NCI-H2081 (cell line): ENCODE measurements at places on chromosomes 5 and 9.

- DNase-seq, result no peak
Observed at GRCh38 chr5:42656651-42657015, 100.0 kb upstream of the CCDC152 start.

DNA sequence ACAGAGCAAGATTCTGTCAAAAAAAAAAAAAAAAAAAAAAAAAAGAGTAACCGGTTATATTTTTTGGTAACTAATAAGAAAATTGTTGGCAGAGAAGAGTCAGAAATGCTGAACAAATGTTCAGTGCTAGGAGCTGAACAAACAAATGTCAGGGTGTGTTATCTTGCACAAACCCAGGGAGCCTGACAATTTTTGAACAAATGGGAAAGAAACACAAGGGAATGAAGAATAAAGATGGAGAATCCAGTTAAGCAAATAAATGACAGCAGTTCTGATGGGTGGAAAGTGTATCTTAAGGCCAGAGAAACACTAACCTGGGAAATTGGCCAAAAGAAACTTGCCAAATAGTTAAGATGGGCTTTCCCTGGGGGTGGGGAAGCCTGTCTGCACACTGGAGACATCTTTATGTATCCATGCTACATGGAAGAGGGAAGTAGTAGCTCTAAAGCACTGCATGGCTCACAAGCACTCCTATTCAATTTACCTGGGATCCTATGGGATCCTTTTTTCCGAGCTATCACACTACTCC lies 23.7 kb downstream of the KLHL3 start:
- no peak for DNase-seq

GRCh38 chr5:65290677-65291076 lies 191.0 kb downstream of the ADAMTS6 start:
- no peak for DNase-seq

- no peak for DNase-seq
Observed at GRCh38 chr9:98660541-98660940, 48.2 kb downstream of the GABBR2 start.

- no peak for DNase-seq
Observed at GRCh38 chr5:52760695-52761366, 26.9 kb upstream of the ITGA1 start.

- no peak for DNase-seq
Observed at GRCh38 chr5:137997726-137998213, 35.1 kb downstream of the FAM13B start.
